ENCODE measurements at places on chromosomes 12 and 14.
A peak's percentile ranks its signal among the peaks of the same experiment; 100 is the strongest.

DNA sequence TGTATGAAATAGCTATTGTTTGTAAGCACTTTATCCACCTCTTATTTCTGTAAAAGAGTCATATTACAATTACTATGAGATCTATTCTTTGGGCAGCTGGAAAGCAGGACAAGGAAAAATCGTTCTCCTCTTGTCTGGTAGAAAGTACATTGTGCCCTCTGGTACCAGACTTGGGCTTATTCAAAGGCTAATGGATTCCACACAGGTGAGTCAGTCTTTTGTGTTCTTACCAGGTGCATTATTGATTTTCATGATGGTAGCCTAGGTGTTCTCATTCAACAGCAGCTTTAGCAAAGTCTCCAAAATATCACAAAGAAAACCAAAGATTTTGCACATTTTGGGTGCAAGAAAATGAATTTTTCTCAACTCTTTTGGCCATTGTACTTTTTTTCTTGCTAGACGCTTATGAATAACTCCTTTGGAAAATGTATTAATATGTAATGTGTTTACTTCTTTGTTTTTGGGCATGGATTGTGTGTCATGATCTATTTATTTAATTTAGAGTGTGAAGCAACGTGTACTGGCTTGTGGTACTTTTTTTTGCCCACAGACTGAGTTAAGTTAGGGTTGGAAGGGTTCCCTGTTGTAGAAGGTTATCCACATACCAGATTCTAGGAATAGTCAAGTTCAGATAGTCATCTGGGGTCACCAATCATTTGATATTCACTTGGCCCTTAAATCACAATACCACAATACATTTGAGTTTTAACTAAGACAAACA lies 26.2 kb downstream of the MNAT1 start:
- DNase-seq, result peak; percentile 86

DNA sequence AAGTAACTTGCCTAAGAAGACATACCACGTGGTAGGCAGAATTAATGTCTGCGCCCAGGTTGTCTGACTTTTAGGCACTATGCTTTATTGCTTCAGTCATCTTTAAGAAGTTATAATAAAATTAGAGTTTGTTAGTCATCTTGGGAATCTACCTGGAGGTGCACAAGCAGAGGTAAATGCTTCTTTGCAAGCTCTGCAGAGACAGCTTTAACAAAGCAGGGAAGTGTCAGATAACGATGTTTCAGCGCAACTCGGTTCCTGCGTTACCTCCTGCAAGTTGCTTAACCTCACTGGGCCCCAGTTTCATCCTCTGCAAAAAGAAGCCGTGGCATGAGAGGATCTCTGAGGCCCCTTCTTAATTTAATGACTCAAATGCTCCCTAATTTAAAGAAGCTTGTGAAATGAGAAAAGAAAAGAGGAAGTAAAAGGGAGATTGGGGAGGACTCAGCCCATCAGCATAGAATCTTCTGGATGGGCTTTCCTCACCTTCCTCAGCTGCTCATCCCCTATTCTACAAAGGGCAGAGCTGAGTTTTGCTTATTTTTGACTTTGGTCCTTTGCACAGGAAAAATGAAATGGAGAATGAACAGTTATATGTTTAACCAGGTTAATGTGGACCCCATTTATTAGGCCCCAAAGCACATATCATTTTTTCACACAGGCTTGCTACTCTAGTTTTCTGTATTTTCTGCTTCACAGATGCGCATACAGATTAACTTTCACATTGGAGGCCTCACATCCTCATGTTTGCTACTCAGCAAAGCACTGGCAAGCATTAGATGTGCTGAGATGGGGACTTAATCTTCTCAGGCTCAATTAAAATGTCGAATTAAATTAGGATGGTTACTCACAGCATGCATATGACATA lies 5.1 kb downstream of the ARHGDIB start:
- no peak for DNase-seq

DNA sequence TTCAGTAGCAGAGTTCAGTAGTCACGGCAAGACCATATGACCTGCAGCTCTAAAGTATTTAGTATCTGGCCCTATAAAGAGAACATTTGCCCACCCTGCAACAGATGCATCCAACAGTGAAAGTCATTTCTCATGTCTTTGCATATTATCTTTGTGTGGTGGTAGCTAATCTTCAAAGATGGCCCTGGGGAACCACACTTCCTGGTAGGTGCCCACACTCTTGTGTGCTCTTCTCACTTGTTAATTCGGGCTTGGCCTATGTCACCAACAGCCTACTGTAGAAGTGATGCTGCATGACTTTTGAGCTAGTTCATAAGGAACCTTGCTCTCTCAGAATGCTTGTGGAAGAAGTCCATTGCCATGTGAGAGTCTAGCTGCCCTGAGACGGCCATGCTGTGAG lies 85.6 kb downstream of the MAP1LC3B2 start:
- DNase-seq, result no peak

GRCh38 chr14:58898655-58899316 lies 261.0 kb downstream of the DACT1 start:
- DNase-seq, result no peak

DNA sequence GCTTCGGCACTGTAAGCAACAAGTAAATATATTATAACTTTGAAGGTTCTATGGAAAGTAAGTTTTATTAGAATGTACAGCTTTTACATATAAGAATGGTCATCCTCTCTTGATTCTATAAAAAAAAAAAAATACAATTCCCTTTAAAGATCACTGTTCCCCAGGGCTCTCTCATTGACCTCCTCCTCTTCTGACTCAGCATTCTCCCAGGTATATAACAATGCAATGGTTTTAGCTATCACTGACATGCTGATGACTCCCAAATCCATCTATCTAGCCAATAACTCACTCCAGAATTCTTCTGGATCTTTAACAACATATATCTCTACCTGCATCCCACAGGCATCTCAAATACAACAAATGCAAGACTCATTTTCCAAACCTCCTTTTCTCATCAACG lies 62.7 kb downstream of the EEA1 start:
- no peak for DNase-seq

GRCh38 chr14:81127785-81128184 lies 93.0 kb downstream of the GTF2A1 start:
- no peak for DNase-seq

GRCh38 chr12:46342562-46343033 lies 30.0 kb downstream of the SLC38A2 start:
- DNase-seq, result peak; percentile 9

DNA sequence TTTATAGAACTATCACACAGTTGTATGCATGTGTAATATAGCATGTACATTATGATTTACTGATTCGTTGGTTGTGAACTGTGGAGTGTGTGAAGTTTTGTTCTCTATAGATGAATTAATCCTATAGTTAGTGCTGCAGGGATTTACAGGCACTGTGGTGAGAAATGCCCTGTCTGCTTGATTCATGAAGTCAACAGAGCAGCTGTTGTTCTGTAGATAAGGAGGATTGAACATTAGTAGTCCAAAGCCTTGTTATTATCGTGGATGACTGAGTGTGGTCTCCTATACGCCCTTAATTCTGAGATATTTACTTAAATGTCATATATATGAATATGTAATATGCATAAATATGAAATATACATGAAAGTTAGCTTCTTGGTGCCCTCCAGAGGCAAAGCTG lies 98.3 kb downstream of the DNAH10 start:
- DNase-seq, result no peak

DNA sequence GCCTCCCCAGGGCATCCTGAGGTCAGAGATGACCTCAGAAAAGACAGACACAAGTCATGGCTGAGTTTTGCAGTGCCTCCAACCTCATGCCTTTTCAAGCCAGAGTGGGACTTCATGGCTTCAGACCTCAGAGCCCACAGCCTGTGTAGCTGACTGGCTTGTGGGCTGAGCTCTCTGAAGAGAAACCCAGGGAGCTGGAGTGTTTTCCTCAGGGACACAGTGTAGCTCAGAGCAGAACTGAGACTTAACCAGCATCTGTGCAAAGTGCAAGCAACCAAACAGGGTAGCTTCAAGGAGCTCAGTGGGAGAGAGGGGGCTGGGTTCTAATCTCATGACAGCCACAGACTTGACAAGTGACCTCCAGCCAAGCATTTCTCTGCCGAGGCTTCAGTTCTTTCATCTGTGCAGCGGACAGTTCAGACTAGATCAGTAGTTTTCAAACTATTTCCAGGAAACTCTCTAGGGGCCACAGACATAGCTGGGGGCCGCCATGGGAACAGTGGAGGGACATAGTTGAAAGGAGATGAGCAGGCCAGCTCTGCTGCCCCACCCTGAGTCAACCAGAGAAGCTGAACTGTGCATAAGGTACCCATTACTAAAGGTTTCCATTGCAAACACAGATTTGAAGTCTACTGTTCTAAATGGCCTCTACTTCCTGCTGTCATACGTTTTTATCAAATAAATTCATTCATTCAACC lies 80.0 kb downstream of the LGMN start:
- no peak for DNase-seq

DNA sequence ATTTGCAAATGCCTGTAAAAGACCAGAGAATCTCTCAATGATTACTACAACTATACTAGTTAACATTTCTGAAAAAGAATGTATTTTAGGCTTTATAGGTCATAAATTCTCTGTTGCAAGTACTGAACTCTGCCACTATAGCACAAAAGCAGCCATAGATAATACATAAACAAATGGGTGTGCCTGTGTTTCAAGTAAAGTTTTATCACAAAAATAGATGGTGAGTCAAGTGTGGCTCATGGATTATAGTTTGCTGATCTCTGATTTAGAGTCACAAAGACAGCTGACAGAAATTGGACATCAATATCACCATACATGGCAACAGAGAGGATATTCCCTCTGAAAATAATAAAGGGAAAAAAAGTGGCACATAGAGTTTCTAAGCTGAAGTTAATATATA lies 68.1 kb downstream of the FSCB start:
- DNase-seq, result no peak

GRCh38 chr12:6996040-6996441 lies 22.2 kb downstream of the LPCAT3 start:
- DNase-seq, result no peak

DNA sequence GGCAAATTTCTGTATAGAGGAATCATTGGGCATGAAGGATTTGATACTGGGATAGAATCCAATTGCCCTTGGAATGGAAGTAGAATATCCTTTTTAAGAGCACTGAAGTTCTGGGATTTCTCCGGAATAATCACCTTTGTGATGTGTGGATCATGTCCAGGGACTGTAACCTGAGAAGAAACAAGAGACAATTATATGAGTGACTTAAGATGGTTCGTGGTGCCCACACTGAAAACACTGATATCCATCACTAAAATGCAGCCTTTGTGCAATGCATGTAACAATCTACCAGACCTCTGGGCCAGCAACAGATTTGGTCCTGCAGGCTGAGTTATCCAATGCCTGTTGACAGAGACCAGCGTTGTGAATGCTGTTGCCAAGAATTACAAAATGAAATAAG lies 48.5 kb downstream of the MDM2 start:
- no peak for DNase-seq

- peak; percentile 23 for DNase-seq
Measured at GRCh38 chr12:24596768-24597388, 352.0 kb downstream of the BCAT1 start.

DNA sequence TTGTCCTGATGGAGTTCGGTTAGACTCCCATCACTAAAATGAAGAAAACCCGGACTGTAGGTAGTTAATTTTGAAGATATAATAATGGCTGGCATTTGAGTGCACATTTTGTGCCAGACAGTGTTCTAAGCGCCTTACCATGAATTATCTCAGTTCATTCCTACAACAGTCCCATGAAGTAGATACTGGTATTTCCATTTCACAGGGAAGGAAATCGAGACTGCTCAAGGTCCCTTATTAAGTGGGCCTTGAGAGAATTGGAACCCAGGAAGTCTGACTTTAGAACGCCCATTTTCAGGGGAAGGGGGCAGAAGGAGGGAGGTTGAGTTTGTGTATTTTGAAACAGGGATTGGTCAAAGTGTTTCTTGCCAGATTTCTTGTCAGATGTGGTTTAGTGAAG lies 855 bp downstream of the MNAT1 start:
- no peak for DNase-seq

GRCh38 chr14:46840944-46841720 lies 189.6 kb upstream of the RPL10L start:
- peak; percentile 27 for DNase-seq

- DNase-seq, result no peak
Measured at GRCh38 chr14:92398888-92399636, 76.1 kb downstream of the SLC24A4 start.

GRCh38 chr12:100331871-100332270 lies 25.0 kb upstream of the SLC17A8 start:
- DNase-seq, result peak; percentile 5

GRCh38 chr12:2467447-2468195 lies 327.1 kb upstream of the FKBP4 start:
- no peak for DNase-seq

DNA sequence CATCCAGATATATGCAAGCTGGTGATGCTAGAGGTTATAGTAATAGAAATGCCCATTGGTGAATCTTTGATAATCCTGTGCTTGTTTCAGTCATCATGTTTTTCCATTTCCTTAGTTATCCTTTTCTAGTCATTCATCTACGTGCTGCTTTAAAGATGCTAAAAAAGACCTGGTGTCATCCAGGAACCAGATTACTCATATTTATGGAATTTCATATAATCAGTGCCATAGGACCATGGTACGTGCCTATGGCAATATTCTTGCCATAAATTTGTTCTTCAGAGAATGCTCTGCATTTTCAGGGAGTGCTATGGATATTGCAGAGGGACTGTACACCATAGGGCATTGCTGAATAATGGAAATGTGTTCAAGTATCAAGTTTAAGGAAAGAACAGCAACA lies 267.3 kb downstream of the AKAP6 start:
- no peak for DNase-seq

GRCh38 chr12:6539707-6540134 lies 5.4 kb downstream of the GAPDH start:
- DNase-seq, result no peak

- DNase-seq, result no peak
Measured at GRCh38 chr12:54337854-54338650, 13.1 kb downstream of the COPZ1 start.

GRCh38 chr12:117857632-117858612 lies 110.9 kb downstream of the KSR2 start:
- DNase-seq, result no peak

GRCh38 chr12:1618489-1618888 lies 10.5 kb upstream of the WNT5B start:
- no peak for DNase-seq

- no peak for DNase-seq
Measured at GRCh38 chr12:24393071-24393470, 443.6 kb upstream of the SOX5 start.

GRCh38 chr12:46358791-46359666 lies 13.5 kb downstream of the SLC38A2 start:
- no peak for DNase-seq

DNA sequence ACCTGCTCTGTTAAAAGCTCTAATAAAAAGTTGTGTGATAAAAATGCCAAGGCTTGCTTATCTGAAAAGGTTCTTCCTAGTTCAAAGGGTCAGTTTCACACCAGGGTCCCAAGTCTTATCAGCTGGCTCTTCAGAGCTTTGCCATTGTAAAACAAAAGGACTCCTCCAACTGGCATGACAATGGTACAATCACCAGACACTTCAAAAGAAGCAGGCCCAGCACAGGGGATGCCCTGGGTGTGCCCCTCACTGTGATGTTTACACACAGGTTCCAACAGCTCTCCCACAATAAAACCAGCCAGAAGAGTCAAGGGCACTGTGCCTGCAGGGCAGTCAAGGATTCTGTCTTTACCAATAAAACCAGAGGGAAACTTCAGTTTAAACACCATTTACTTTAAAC lies 78.7 kb downstream of the PRICKLE1 start:
- no peak for DNase-seq

GRCh38 chr12:114752217-114752616 lies 68.2 kb upstream of the TBX3 start:
- no peak for DNase-seq
